ENCODE measurements at places on chromosomes 7 and 10.

DNA sequence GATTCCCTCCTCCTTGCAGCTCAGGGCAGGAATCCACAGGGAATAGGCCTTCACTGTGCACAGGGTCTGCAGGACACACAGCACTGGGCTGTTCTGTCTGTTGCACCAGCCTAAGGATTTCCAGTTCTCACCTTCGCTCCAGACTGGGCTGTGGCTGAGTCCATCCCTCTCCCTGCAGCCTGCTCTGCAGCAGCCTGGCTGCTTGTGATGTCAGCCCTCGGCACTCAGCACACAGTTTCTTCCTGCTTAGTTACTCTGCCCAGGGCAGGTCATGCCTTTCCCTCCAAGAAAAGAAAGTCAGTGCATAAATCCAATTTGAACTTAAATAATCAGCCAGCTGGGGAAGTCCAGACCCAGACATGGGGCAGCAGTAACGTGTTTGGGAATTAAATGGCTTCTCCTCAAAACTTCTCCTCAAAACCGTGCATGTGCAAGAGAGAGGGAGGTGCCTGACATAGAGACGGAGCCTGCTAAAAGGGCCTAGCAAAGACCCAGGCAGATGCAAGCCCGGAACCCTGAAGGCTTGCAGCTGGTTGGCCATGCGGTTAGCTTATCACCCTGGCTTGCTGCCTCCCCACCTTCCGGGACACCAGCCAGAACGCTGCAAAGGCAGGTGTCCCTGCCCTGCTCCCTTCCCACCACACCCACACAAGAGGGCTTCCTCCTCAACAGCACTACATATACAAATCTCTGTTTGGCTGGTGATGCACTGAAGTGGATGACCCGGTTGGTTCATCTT is 10.9 kb upstream of the GDF2 start:
- no peak for DNase-seq

- DNase-seq = no peak
These were observed 10.8 kb upstream of the LRRC4 start for GRCh38 chr7:128042012-128042411.

DNA sequence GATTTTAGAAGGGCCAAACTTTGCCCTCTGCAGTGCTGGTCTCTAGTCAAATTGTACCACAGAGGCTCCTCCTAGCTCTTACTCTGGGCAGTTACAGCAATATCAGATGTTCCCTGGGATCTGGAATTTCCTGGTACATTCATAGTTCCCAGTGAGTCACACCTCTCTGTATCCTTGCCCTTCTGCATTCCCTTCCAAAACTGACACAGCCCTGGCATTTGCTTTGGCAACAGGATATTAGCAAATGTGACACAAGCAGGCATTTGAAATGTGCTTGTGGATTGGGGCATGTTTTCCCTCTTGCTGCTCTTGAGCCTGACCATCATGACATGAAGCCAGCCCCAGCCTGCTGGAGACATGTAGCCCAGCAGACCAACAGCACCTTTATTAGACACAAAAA is 284.7 kb upstream of the AKR1E2 start:
- no peak for DNase-seq

- DNase-seq = peak; percentile 26
These were observed 40.1 kb downstream of the TET1 start for GRCh38 chr10:68600041-68600778.

DNA sequence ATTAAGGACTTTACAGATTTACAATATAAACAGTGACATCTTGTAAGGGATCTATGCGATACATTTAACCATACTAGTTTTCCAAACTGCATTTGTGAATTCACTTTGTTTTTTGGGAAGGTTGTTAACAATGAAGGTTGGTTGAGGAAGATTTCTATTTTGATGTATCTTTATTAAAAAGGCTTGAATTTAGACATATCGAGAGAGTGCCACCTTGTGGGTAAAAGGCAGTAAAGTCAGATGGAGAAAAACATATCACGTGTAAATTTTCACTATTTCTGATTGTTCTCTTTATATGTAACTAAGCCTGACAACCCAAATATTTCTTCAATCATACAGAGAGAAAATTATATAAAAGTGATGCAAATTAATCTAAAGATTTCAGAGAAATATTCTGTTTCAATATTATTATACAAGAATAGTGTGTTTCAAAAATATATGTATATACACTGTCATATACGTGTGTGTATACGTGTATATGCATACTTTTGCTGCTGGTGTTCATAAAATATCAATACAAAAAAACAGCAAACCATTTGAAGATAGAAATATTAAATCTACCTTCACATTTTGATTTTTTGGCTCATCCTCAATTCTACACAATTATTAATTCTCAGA is 988.6 kb downstream of the SORCS1 start:
- no peak for DNase-seq

DNA sequence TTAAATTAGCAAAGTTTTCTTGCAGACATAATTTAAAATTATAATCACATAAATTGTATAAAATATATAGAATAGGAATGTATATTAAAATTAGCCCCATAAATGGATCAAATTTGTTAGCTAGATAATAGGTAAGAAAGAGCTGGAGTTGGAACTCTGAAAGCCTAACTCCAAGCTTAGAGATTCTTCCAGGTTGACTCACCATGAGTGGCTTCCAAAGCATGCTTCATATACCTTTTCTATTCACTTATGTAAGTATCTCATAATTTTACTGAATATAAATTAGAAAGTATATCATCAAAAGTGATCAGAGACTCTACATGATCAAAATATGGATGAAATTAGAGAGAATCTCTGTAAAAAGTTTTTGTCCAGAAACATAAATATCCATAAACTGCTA is 320.7 kb upstream of the MAGI2 start:
- DNase-seq = no peak

DNA sequence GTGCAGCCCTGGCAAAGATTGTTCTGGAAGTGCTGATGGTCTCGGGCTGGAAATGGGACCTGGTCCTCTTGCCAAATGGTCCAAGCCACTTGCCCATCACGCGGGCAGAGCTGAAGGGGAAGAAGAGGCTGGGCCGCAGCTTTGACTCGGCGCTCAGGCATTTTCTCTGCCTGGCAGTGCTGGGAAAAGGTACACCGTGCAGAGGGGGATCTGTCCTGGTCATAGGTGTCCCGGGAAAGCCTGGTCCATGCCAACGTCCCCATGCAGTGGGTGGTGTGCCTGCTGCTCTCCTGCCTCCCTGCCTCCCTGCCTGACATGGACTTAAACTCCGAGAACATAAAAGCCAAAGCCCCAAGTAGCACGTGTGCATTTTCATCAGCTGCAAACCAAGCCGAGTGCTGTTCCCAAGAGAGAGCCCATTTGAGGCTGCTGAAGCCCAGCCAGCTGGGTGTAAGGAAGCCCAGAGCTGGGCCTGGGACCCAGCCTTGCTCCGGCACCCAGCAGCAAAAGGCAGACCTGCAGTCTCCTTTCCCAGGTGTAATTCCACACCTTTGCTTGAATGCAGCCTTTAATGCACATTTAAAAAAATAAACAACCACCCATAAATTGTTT is 72.7 kb downstream of the TCERG1L start:
- no peak for DNase-seq

- DNase-seq = no peak
These were observed 409.8 kb upstream of the ZMIZ1 start for GRCh38 chr10:78658645-78659597.

DNA sequence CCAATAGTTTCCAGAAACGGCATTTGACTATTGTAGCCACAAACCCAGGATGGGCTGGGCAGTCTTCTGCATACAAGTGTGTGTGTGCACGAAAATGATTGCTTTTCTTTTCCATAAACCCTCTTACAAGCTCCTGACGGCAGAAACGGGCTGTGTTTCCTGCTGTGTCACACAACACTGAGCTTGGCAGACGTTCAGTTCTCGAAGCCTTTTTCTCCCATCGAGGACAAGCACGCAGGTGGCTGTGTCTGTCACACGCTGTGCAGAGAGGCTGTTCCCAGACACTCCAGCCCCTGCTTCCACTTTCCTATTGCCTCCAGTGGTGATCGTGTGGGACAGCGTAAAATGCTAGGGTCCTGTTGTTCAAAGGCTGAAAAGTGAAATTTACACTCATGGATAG is 32.1 kb downstream of the RBAK start:
- no peak for DNase-seq

DNA sequence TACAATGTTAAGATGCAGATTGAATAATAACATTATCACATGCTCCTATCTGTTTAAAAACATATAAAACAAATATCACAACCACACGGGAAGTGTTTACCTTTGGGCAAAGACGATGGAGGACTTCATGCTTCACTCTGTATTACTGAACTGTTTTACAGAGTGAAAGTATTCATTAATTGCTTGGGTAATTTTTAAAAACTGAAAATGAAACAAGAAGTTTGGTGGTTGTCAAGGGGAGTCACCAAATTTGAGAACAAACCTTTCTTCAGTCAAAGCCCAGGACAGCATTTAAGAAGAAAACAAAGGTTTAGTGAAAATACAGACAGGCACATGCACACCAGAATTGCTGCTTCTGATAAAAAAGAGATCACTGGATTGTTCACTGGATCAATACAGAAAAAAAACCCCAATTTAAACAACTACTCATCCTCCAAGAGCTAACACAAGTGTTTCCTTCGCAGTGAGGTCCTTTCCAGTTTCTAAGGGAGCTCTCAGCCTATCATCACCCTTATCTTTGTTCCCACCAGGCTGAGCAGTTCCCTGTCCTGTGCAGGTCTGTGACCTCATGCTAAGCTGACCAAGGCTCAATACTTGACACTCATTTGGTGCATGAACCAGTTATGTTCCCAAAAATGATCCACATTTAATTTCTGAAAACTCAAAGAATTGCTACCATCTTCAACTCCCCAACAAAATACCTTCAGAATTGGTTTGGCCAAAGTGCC is 8.8 kb downstream of the PARP12 start:
- no peak for DNase-seq

DNA sequence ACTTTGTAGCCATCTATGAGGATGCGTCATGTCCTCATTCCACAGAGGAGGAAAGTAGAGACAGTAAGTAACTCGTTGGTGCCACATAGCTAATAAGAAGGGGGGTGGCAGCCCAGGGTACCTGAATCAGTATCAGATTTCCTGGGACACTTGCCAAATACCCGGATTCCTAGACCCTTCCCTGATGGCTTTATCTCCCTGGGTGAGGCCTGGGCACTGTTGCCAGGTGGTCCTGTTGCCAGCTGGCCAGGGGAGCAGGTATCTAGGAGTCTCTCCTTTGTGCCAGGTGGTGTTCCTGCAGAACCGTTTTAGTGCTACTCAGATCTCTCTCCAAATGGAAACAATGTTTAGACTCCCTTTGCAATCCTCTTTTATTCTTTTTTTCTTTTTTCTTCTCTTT is 12.7 kb downstream of the SLC29A3 start:
- DNase-seq = no peak

- no peak for DNase-seq
These were observed 10.9 kb upstream of the PTN start for GRCh38 chr7:137354396-137354795.

DNA sequence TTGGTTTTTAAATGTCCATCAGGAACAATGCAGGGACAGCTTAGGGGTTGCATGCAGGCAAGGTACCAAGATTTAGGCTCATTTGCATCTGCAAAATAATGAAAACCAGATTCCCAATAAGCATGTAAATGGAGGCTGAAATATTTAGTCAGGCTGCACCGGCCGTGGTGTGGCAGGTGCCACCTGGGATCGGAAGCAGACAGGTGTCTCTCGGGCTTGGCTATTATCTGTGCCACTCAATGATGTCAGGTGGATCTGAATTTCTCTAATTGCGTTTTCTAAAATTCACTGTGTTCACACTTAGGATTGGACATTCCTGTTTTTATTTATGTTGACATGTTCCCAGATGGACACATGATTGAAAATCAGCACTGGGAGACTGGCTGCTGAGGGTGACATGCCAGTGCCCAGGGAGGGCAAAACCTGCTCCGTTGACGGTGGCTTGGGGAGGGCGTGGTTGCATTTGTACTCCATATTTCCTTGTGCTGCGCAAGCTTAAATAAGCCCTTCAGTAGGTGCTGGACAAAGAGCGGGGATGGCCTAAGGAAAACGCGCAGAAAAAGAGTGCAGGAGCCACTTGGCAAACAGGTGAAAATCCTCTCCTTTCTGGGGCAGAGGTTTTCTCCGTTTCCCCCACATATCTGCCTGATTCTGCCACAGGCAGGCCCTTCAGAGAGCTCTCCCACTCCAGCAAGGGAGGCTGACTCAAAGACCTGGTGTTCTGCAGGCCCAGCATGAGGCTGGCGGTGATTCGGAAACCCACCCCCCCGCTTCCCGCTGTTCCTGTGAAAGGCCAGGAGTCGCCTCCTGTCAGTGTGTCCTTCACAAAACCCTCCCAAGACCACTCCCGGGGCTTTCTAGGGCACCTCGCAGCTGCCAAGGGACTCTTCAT is 142.5 kb downstream of the WDR37 start:
- DNase-seq = no peak

DNA sequence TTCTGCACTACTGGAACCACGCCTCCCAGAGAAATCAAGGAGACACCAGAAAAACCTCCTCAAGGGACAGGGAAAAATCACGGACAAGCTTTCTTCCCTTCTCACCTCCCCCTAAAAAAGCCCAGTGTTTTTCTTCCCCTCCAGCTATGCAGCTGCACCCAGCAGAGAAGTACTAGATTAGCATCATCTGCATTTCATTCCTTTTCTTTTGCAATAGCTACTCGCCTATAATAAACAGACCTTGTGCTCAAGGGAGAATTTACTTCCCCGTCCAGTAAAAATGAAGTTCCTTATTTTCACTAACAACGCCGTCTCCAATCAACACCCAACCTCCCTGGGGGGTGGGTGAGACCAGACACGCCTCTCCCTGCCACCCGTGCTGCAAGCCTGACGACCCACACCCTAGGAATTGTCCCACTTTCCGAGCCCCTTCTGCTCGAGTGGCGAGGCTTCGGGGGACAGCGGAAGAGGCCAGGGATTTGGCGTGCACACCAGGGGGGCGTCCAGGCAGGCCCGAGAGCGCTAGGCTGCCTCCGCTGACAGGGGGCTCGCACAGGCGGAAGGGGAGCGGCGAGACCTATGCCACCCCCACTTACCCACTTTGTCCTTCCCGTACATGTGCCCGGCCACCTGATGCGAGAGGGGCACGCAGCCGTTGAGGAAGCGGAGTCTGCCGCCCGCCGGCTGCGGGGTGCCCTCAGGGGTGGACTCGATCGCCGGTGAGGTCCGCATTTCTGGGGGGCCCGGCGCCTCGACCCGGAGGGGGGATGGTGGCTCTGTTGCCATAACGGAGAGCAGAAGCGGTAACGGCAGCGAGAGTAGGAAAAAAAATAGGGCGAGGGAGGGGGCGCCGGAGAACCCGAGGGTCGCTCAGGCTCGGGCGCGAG is 625 bp downstream of the IPMK start:
- peak; percentile 33 for DNase-seq

DNA sequence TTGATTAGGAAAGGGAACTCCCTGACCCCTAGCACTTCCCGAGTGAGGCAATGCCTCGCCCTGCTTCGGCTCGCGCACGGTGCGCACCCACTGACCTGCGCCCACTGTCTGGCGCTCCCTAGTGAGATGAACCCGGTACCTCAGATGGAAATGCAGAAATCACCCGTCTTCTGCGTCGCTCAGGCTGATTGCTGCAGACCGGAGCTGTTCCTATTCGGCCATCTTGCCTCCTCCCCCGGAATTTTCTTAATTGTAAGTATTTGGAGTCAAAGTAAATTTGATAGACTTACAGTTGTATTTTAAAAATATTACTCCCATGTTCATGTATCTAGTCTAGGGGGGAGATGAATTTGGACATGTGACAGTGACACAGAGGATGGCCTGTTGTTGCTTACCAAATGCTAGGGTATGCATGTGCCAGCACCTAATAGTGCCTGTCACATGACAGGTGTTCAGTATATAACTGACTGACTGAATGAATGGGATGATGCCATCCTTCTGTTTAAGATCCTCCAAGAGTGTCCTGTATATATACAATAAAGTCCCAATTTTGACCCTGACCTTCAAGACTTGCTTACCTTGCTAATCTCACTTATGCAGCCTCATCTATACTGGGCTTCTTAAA is 42.0 kb upstream of the ICA1 start:
- no peak for DNase-seq

GRCh38 chr7:6392712-6393666 is 54.8 kb downstream of the DAGLB start:
- no peak for DNase-seq
